ENCODE measurements at places on chromosomes 5 and 9.
A peak's percentile ranks its signal among the peaks of the same experiment; 100 is the strongest.

DNA sequence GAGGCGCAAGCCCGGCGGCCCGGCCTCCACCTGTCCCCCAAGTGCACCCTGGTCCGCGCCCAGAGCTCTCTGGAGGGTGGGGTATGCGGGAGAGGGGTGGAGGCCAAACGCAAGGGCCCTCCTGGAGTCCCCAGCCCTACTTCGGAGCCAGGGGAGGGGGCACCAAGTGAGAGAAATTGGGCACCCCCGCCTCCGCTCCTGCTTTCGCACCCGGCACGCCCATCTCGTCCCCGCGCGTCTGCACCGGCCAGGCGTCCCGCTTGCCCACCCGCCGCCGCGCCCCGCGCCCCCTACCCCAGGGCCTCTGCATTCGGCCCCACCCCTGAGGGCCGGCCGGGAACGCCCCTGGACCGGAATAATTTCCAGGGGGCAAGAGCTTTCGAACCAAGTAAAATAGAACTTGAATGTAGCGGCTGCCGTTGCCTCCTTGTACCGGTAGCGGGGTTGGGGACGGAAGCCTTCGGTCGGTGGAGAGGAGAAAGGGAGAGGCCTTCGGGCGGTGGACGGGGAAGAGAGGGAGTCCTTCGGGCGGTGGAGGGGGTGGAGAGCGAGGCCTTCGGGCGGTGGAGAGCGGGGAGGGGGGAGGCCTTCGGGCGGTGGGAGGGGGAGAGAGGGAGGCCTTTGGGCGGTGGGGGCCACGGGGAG, 694 bp upstream of the PHPT1 start:
- DNase-seq = no peak

- no peak for DNase-seq
These were observed at the start of gene GAPT for GRCh38 chr5:58491216-58491892. GAPT (plus strand) TSS chr5:58491435; CDS start chr5:58494537, 3,102 bp downstream.

- no peak for DNase-seq
These were observed 265.6 kb downstream of the TMEM232 start for GRCh38 chr5:110460837-110461236.

- peak; percentile 77 for DNase-seq
These were observed 5.9 kb upstream of the EGR1 start for GRCh38 chr5:138459311-138459933.

- DNase-seq = no peak
These were observed 20.0 kb upstream of the SPATA31E1 start for GRCh38 chr9:87862536-87863268.

GRCh38 chr5:24364711-24365110, 280.1 kb downstream of the CDH10 start:
- no peak for DNase-seq

GRCh38 chr9:132268725-132269352, 85.9 kb downstream of the SETX start:
- peak; percentile 66 for DNase-seq

GRCh38 chr9:87022178-87022577, 74.9 kb upstream of the GAS1 start:
- DNase-seq = no peak

GRCh38 chr9:106066940-106067524, 372.7 kb downstream of the TMEM38B start:
- DNase-seq = no peak

DNA sequence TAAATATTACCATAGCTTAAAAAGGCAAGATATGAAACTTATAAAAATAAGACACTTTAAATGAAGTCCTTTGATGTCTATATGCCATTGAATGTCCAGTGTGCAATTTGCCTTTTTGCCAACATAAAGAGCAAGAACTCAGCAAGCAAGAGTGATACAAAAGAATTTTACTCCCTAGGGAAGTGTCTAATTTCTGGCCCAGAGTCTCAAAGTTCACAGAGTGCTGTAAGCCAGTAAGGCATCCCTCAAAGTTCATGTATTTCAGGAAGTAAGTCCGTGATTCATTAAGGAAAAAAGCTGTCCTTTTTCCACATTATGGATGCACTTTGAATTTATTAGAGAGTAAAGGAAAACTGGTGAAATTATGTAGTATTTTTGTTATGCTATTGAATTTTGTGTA, 185.2 kb downstream of the CCDC171 start:
- DNase-seq = no peak

GRCh38 chr5:73312146-73312871, 136.3 kb downstream of the FOXD1 start:
- DNase-seq = no peak

GRCh38 chr5:73232266-73233041, 59.5 kb downstream of the TMEM174 start:
- no peak for DNase-seq

GRCh38 chr5:119367502-119368237, 11.9 kb downstream of the TNFAIP8 start:
- DNase-seq = no peak

GRCh38 chr9:97468658-97469448, 32.6 kb upstream of the TMOD1 start:
- DNase-seq = no peak

DNA sequence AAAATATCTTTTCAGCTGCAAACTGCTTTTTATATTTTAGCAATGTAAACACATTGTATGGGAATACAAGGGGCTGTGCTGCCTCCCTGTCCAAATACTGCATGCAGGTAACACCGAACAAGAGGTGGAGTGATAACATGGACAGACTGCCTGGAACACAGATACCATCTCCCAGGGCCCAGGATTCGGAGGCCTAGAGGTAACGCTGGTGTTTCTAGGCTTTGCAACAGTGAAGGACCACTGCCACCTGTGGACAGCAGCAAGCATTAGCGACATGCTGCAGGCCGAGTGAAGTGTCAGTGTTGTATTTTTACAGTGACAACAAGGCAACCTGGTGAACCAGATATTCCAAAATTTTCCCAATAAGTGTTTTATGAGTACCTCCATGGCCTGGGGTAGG, 379.1 kb downstream of the DMRT2 start:
- DNase-seq = no peak

DNA sequence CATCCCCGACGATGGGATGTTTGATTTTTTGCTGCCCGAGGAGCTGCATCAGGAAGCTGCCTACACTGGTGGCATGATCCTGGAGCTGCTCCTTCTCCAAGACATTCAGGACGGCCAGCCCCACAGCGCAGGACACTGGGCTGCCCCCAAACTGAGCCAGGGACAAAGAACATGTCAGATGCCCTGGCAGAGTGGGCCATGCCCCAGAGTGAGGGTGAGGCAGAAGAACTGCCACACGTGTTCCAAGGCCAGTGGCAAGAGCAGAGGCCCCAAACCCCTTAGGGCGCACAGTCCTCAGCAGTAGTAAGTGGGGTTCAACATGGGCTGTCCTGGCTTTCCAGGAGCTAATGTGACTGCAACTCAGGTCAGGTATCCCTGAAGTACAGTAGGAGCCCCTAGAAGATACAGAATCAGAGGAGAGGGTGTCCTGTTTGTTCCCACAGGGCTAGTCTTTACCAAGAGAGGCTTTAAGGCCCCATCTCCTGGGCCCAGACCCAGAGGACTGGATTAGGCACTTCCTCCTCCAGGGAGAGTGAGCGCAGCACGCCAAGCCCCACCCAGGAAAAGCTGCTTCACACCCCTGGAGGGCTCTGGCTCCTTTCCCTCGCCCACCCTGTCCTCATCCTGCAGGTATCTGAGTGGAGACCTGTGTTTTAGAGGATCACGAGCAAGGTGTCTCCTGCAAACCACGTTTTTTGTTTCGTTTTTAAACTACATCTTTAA, 11.1 kb downstream of the HNRNPAB start:
- no peak for DNase-seq

DNA sequence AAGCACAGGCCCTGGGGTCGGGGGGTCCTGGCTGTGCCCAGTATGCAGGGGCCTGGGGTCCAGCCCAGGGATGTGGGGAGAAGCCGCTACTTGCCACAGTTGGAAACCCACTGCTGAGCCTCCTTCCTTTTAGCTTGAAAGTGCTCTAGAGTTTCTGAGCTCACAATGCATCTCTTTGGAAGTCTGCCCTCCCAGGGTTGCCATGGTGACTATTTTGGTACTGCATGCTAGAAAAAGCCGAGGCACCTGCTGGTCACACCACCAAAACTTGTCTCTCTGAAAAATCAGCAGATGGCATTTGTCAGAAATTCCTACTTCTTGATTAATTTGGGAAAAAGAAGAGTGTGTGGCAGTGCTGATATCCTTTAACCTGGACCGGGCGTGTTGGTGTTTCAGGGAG, 151.8 kb downstream of the SEC61B start:
- no peak for DNase-seq

Data from stimulated activated CD4-positive, alpha-beta T cell treated with anti-CD3 and anti-CD28 coated beads, Interleukin-1b, Interleukin-23, amount 100 ng/mL, for 4 hours (primary cell).